ENCODE measurements at places on chromosomes 7 and 10.
A peak's percentile ranks its signal among the peaks of the same experiment; 100 is the strongest.

GRCh38 chr7:18475488-18475887, 20.1 kb upstream of the HDAC9 start:
- no peak for DNase-seq

DNA sequence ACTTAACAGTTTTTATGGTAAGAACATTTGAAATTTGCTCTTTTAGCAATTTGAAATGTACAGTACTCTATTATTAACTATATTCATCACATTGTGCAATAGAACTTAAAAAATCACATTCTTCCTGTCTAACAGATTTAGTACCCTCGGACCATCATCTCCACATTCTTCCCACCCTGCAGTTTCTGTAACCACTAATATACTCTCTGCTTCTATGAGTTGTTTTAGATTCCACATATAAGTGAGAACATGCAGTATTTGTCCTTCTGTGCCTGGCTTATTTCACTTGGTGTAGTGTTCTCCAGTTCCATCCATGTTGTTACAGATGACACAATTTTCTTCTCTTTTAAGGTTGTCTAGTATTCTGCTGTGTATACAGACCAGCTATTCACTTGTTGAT, 88.9 kb upstream of the SEC61G start:
- no peak for DNase-seq

- DNase-seq = peak; percentile 83
Observed at GRCh38 chr10:104445359-104445758, 91.7 kb downstream of the CFAP58 start.

- DNase-seq = no peak
Observed at GRCh38 chr7:139131-139530, 53.2 kb upstream of the FAM20C start.

DNA sequence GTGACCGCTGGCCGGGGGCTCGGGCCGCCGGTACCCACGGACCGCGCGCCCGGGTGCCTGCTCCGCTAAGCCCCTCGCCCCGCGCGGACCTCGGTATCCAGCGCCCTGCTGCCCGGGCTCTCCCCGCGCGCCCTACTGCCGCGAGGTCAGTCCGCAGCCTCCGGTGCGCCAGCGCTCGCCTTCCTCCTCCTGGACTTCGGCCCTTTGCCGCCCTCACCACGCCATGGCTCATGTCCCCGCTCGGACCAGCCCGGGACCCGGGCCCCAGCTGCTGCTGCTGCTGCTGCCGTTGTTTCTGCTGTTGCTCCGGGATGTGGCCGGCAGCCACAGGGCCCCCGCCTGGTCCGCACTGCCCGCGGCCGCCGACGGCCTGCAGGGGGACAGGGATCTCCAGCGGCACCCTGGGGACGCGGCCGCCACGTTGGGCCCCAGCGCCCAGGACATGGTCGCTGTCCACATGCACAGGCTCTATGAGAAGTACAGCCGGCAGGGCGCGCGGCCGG, 483 bp downstream of the GDF10 start:
- DNase-seq = no peak

DNA sequence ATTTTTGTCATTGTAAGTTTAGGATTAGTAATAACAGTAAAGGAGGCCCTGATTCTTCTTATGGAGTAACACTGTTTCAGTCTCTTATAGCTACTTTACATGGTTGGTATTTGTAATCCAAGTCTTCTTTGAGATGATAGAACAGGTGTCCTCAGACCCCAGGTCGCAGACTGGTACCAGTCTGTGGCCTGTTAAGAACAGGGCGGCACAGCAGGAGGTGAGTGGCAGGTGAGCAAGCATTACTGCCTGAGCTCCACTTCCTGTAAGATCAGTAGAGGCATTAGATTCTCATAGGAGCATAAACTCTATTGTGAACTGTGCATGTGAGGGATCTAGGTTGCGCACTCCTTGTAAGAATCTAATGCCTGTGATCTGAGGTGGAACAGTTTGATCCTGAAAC, 77.3 kb downstream of the STK31 start:
- DNase-seq = no peak

GRCh38 chr7:131747658-131748232, 191.3 kb upstream of the PODXL start:
- no peak for DNase-seq

DNA sequence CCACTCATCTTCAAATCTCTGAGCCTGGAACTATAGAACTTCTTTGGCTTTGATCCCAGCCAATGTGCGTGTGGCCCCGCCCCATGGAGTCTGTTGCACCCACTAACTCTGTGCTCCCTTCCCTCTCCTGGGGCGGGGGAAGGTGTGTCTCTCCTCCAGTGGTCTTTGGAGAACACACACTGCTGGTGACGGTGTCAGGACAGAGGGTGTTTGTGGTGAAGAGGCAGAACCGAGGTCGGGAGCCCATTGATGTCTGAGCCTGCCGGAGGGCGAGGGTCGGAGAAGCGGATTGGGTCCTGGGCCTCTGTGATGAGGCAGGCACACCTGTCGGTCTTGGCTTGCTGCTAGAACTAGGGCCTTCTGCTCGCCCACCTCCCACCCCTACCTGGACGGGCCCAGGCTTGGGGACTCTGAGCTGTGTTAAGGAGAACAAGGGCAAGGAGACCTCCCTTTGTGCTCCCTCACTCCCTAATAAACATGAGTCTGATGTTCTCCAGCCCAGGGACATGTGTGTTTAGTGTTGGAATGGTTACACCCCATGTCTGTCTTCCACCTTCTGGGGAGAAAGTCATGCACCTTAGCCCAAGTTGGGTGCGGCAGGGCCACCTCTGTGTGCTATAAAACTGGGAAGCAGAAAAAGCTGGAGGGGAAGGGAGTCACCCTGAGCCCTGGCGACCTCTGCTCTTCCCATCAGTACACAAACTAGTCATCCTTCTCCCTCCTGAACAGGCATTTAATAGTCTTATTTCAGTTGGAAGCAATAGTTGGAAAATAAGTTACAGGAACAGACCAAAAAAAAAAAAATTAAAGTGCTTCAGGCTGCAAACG, 4.6 kb downstream of the TRAPPC14 start:
- no peak for DNase-seq

DNA sequence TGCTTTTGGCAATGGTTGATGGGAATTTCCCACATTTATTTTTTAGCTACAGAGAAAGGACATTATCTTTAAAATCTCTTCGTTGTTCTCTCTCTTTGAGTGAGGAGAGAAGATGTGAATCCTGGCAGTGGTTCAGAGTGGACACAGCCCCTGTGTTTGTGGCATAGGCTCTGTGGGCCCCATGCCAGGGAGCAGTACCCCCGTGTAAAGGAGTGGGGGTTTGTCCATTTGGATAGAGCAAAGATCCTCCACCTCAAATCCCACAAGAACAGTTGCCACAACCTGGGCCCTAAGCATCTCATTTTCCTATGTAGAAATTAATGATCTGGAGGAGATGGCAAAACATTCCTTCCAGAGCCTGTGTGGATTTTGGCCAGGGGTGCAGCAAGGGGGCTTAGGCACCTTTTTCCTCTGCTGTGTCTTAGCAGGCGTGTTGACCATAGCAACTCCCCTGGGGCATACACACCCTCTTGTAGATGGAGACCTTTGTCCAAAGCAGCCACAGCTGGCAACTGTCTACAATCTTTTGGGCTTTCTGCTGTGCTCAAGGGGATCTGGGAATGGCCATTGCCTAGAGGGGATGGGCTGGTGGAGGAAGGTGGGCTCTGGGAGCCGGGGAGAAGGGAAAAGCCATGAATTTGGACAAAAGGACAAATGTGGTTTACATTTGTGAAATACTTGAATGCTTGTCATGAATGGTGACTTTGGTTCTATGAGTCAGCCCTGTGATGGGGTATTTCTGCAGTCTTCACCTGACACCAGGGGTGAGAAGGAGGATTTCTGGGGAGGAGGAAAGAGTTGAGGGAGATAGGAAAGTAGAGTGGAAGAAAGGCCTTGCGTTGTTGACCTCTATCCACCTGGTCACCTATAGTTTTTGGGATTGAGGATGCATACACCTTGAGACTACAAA, 92.0 kb downstream of the TCF7L2 start:
- no peak for DNase-seq

GRCh38 chr10:112539340-112539739, 92.3 kb downstream of the VTI1A start:
- no peak for DNase-seq

GRCh38 chr7:75595766-75596165, 103.6 kb downstream of the SPDYE5 start:
- DNase-seq = no peak

GRCh38 chr7:143886826-143887477, 15.0 kb downstream of the TCAF1 start:
- DNase-seq = no peak

- peak; percentile 30 for DNase-seq
Observed at GRCh38 chr7:143901332-143901667, 676 bp downstream of the TCAF1 start.

- DNase-seq = peak; percentile 45
Observed at GRCh38 chr7:141676618-141677017, 25.3 kb downstream of the DENND11 start.

DNA sequence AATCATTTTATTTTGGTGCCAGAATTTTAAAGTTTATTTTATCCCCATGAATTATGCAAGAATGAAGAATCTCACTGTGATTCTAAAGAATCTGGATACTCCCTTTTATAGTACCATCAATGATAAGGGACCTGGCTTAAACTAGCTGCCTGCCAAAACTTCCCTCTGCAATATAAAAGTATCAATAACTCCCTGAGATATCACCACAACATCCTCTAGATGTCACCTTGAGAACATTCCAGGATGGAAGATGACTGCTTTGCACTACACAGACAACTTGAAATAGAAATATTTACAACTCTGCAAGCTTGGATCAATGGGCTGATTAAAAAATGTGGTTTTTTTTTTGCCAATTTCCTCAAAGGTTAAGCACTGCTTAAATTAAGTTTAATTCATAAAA, 142.1 kb downstream of the SLC25A13 start:
- no peak for DNase-seq

DNA sequence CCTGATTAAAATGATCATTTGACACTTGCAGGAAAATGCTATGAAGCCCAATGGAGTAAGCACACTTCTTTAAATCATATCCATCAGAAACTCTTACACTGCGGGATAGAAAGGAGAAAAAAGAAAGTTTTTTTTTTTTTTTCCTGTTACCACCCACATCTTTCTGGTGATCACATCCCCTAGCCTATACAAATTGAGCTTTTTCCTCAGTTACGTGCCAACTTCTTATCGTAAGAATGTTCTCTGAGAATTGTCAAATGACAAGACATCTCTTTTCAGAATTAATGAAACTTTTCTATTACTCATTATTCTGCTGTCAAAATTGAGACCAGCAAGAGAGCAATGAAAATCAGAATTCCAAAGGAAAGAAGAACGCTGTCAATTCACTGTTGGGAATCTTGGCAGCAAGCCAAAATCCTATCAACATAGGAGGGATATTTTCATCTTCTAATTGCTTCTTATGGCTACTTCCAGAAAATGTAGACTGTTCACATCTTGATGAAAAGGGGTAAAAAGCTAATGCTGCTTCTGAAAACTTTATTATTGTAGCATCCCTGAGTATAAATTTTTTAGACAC, 179.5 kb downstream of the ADAM12 start:
- DNase-seq = no peak

- DNase-seq = no peak
Observed at GRCh38 chr10:109880886-109881768, 42.2 kb downstream of the XPNPEP1 start.

- no peak for DNase-seq
Observed at GRCh38 chr7:71782051-71782450, 630.1 kb downstream of the CALN1 start.

GRCh38 chr10:29681676-29682448, 47.1 kb upstream of the SVIL start:
- DNase-seq = no peak

DNA sequence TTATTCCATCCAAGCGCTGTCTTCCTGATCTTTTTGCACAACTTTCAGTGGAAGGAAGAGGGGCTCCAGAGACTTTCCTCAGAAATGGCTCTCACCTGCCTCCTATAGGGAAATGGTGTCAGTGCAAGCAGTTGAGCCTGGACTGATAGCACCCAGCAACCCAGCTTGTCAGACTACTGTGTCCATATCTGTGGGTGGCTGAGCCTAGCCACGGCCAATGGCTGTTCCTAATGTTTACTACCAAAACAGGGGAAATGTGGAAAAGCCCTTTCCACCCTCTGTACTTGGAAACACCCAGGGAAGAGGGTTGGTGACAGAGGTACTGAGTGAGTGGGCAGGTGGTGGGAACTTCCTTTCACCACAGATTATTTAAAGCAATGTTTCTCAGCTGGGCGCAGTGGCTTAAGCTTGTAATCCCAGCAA, 4.3 kb upstream of the YKT6 start:
- DNase-seq = peak; percentile 33

GRCh38 chr10:35202050-35202449, 75.4 kb downstream of the CREM start:
- DNase-seq = no peak

DNA sequence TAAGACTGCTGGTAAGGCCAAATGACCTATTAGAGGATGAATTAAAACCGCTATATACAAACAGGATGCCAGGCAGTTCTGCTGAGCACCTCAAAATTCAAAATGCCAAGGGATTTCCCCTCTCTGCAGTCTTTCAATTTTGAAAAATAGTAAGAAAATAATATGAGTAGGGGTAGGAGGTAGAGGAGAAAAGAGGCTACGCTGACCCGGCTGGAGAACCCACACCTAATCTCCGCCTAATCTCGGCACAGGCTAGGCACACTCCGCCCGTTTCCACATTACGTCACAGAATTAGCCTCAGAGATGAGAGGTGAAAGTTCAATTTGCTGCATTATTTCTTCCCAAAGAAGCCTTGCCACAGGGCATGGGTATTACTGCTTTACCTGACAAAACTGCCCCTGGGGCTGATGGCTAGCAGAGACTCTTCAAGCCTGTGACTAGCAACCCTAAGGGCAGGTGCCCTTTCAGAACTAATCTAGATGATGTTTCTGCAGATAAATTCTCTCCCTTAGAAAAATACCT, 21.3 kb upstream of the SPOCK2 start:
- no peak for DNase-seq

- no peak for DNase-seq
Observed at GRCh38 chr7:113119429-113119828, 1.1 kb upstream of the SMIM30 start.

DNA sequence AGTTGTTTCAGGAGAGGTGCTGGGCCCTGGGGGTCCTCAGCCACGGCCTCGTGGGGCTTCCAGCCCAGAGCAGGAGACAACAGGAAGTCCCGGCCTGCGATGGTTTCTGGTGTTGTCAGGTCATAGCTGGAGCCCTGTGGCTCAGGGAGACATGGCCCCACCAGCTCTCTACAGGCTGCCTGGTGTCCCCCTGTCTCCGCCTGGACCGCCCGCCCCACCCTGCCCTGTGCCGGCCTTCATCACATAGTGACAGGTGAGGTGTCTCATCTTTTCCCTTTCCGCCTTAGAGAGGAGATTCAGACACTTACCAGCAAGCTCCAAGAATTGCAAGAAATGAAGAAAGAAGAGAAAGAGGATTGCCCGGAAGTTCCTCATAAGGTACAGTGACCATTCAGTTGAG, 35.8 kb downstream of the IQCE start:
- DNase-seq = no peak

Data from RCC 7860 (cell line).